ENCODE measurements at places on chromosomes 12 and 14.

GRCh38 chr14:84433961-84434360 lies 1096.0 kb upstream of the FLRT2 start:
- DNase-seq: no peak

DNA sequence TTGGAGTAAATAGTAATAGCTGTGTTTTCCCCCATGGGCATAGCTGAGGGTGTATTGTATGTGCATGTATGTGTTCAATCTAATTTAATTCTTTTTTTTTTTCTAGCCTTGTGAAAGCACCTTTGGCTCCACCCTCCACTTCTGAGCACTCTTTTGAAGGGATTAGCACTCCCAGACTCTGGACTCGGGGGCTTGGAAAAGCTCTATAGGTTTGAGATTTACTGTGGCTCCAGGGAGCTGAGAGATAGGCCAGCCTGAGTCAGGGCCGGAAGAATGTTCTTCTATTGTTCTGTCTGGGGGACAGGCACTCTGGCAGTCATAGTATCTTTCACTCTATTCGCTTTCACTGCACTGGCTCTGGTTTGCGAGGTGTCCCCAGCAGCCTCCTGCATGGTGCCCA lies 540.0 kb upstream of the TBX3 start:
- no peak for DNase-seq

DNA sequence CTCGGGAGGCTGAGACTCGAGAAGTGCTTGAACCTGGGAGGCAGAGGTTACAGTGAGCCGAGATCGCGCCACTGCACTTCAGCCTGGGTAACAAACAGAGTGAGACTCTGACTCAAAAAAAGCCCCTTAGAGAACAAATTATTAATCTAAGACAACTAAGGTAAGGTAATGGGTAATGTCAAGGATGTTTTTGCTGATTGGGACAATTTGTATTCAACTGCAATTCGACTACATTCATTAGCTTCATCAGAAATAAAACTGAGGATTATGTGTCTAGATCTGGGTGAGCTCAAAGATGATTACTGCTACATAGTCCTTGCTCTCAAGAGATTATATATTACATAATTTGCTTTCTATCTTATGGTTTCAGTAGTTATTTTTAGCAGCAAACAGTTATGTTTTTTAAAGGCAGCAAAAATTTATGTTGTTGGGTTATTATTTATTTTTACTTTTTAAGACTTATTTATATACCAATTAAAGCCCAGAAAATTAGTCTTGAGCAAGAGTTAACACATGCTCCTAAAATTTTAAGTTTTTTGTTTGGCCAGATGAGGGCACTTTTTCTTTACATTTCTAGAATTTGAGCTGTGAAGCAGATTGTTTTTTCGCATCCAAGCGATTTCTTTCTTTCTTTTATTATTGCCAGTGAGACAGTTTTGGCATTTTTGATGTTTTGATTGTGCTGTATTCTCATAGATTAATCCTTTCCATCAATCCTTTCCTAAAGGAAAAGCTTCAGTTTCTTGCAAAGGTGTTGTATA lies 52.3 kb downstream of the PLEKHA5 start:
- no peak for DNase-seq

DNA sequence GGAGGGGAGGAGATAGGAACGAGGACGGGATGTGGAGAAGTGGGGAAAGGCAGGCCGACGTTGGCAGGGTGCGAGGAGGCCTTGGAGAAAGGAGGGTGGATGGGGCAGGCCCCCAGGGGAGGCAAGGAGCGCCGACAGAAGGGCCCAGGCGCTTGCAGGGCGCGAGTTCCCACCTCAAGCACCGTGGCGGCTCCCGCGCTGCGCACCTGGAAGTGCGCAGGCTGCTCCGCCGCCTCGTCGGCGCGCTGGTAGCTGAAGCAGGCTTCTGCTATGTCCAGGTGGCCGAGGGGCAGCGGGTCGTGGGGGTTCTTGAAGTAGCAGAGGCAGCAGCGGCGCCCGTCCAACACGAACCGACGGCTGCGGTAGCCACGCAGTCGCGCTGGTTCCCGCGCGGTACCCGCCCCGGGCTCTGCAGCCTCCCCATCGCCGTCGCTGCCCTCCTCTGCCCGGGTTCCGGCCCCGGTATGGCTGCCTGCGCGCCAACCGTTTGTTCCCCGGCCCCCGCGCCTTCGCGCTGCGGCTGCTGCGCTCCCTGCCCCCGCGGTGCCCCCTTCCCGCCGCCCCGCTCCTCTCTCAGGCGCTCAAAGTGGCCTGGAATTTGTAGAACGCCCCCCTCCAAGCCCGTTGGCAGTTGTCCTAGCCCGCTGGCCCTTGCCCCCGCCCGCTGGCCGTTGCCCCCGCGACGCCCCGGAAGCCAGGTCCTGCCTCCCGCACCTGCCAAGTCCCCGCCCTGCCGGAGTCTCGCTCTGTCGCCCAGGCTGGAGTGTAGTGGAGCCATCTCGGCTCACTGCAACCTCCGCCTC lies 1.1 kb upstream of the ACTR6 start:
- peak; percentile 70 for DNase-seq

DNA sequence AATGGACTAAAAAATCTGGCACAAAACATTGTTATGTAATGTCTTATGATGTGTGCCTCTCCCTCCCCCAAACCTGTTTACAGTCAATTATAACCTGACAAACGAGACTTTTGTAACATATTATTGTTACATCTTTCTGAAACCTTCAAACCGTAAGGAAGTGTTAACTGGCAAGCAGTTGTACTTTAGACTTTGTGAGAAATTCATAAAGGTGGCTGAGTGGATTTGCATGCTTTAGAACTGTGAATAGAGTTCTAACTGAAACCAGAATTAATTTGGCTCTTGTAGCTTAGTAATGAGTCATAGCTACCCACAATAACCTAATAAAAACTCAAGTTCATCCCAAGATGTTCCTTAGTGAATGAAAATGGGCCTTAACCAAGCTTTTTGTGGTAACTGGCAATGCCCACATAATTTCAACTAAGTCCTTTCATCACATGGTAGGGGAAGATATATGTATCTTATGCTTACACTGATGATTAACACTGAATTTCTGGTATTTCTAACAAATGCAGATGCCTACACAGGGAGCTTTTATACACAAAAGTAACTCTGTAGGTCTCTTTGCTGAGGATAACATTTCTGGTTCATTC lies 29.7 kb downstream of the RAD9B start:
- DNase-seq: no peak

DNA sequence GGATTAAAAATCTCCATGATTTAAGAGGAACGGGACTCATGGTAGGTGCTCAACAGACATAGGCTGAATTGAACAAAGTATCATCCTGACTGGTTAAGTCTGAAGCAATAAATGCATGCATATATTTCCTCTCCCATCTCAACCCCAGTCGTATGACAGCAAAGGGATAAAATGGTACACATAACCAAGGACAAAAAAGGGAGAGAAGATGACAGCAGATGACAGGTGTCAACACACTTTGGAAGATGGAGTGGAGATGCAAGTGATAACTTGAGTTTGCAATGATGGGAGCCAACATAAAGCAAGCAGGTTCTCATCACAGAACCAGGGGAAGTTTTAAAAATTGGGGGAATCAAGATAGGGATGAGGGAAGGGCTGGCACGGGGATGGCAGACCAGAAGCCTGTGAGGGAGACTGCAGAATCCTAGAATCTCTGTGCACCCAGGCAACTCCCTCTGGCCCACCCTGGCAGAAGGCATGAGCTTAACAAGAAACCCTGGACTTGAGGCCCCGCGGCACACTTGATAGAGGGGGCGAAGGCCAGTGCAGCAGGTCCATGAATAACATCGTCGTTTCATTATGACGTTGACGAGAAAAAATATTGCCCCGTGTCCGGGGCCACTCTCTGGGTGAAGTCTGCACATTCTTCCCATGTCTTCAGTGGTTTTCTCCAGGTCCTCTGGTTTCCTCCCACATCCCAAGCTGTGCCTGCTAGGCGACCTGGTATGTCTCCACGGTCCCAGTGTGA lies 5.0 kb downstream of the C1RL start:
- DNase-seq: no peak

DNA sequence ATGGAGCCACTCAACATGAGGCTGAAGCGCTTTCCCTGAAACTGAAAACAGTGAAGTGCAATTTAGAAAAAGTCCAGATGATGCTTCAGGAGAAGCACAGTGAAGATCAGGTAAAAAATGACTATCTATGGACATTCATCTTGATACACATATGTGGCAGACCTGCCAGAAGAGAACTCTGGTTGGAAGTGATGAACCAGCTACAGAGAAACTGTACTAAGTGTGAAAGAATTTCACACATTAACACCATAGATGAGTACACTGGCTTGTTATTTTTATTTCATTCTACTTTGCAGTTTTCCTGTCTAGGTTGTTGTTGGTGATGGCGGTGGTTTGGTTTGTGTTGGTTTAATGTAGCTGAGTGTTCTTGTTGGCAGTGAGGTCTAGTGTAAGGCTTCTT lies 174.7 kb downstream of the ESR2 start:
- no peak for DNase-seq

DNA sequence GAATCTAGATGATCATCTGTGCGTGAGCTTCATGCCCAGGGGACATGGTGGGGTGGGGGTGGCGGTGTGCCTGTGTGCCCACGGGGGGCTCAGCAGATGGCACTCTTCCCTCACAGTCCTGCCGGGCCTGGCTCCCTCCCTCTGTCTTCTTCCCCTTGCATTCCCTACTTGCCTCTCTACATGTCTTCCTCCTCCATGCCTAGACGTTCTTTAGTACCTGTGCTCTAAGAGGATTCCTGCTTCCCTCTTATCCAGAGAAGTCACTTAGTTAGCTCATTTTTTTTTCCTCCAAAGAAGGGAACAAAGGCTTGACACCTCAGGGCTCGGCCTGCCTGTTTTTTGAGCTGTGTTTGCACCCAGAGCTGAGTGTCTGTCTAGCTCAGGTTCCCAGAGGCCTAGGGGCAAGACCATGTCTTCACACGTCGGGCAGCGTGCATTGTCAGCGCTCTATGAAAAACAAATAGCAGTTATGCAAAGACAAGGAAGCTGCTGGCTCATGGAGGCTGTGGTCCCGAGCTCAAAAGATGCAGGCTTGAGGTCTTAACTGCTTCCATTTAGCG lies 48.8 kb downstream of the NINJ2 start:
- no peak for DNase-seq

DNA sequence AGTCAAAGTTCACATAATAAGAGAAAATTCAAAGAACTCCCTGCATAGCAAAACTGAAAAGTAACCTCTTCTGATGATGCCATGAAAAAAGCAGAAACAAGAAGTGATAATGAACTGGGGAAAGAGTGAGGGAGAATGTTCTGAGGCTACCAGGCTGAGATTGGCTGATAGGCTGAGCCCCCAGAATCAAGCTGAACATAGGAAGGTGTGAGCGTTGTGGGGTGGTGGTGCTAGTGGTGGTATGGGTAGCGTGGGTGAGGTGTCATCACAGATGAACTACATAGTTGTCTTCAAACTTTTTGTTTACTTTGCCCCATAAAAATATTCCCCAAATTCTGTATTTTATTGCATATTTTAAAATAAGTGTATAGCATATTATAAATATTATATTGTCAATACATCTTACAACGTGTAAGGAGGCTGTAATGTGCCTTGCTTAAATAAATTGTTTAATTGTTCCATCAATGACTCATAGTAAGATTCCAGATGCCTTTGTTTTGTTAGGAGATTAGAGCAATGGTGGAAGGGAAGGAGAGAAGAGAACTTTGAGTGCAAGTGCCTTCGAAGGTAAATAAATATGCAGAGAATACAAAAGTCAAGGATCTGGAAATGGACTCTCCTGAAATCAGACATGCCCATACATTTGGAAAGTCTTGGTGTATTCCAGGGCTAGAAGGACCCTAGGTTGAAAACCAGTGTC lies 15.8 kb upstream of the CFAP54 start:
- DNase-seq: no peak

GRCh38 chr12:57460841-57461275 lies 1.3 kb downstream of the GLI1 start:
- no peak for DNase-seq

- no peak for DNase-seq
These were observed 17.5 kb upstream of the SCARB1 start for GRCh38 chr12:124881123-124881522.

- DNase-seq: no peak
These were observed 76.2 kb downstream of the ZFP36L1 start for GRCh38 chr14:68716698-68717097.

DNA sequence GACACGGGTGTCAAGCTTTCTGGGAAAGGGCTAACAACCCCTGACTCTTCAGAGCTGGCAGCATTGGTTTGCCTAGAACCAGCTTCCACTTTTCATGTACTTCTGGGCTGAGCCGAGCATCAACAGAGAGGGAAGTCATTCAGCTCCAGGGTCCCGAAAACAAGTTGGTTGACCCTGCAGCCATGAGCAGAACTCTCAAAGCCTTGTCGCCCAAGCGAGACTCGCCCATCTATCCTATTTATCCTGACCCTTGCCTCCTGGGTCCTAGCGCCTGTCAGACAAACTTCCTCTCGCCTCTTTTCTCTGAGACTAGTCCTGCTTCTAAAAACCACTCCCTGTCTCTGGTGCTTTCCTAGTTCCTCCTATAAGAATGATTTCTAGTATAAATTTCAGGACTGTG lies 47.9 kb downstream of the ASCL4 start:
- DNase-seq: no peak

DNA sequence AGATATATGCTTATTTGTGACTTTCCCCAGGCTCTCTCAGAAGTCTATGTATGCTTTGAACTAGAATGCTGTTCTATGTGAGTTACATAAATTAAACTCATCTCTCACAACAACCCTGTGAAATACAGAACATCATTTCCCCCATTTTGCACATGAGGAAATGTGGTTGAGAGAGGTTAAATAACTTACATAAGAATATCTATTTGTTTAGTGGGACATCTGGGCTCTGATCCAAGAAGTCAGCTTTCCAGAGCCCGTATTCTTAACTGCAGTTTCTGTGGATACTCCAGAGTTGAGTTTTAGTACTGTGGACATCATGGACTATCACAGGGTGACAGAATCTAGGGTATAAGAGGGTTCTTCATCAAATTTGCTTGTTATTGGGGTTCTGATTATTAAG lies 242.5 kb upstream of the ARHGAP5 start:
- DNase-seq: no peak

DNA sequence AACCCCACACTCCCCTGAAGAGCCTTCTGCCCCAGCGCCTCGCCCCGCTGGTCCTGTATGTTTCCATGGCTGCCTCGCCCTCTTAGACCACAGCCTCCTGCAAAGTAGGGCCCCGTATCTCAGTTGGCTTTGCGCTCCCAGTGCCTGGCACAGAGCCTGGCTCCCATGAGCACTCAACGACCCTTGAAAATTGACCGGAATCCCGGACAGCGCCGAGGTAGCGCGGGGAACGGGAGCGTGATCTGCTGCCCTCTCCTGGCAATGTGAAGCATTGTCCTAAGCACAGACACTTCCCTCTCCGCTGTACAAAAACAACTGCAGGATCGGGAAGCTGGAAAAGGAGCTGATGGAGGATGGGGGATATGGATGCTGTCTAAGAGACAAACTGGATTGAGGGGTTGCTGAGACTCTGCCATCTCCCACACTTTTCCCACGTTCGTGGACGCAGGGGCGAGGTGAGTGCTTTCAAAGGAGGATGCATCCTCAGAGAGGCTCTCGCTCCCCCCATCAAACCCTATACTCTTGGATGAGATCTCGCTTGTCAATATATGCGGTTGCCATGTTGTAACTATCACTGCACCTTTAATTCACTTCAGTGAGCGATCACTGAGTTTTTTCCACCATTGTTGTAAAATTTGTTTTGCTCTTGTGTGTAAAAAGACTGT lies 10.7 kb upstream of the FKBP4 start:
- no peak for DNase-seq

GRCh38 chr12:105192624-105193225 lies 43.2 kb downstream of the APPL2 start:
- no peak for DNase-seq

GRCh38 chr14:29896354-29896821 lies 31.3 kb downstream of the PRKD1 start:
- no peak for DNase-seq

Data from left forelimb (tissue), 1 donor.